ENCODE measurements at places on chromosomes 2 and 18.

GRCh38 chr18:49944663-49945062, 131.3 kb upstream of the ACAA2 start:
- DNase-seq = no peak

GRCh38 chr2:204507636-204508035, 37.6 kb upstream of the PARD3B start:
- DNase-seq = no peak

DNA sequence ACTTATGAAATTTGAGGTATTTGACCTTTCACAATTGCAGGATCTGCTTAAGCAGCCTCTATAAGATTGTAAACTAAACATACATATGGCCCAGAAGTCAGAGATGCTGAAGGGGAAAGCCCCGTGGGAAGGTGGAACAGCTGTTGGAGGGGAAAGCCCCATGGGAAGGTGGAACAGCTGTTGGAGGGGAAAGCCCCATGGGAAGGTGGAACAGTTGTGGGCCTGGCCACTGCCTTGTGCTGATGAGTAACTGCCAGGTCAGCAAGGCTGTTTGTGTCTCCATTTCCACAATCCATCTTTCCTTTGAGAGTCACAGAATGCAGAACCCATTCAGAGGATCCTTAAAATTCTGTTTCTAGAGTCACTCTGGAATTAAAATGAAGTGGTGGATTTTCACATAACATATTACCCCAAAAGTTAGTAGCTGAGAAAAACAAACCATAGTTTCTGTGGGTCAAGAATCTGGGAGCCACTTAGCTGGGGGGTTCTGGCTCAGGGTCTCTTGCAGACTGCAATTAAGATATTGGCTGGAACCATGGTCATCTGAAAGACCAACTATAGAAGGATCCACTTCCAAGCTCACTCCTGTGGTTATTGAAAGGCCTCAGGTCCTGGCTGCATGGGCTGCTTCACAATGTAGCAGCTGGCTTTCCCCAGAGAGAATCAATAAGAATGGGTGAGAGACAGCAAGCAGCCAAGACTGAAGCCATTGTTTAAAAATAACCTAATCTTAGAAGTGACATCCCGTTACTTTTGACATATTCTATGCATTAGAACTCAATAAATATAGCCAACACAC, 86.6 kb upstream of the CAVIN2 start:
- no peak for DNase-seq

GRCh38 chr18:75246721-75247610, 36.4 kb downstream of the TSHZ1 start:
- peak; percentile 46 for DNase-seq

- no peak for DNase-seq
These were observed 50.4 kb upstream of the CTIF start for GRCh38 chr18:48488388-48488850.
